ENCODE measurements at places on chromosomes 3 and 15.

GRCh38 chr3:120765830-120766493 is 23.4 kb downstream of the GTF2E1 start:
- DNase-seq: no peak

- DNase-seq: no peak
Observed at GRCh38 chr3:189641776-189642175, 10.6 kb downstream of the TP63 start.

GRCh38 chr15:80854104-80854503 is 74.9 kb downstream of the CEMIP start:
- DNase-seq: no peak

GRCh38 chr3:42179110-42179725 is 86.8 kb downstream of the CCK start:
- DNase-seq: no peak

- DNase-seq: no peak
Observed at GRCh38 chr3:146241523-146242240, 9.2 kb downstream of the PLSCR4 start.

GRCh38 chr15:74781431-74782258 is at the start of gene CSK:
CSK (plus strand) TSS chr15:74782080; CDS start chr15:74798298, 16,218 bp downstream.
- DNase-seq: peak; percentile 55

GRCh38 chr3:126406389-126407296 is 11.9 kb downstream of the CFAP100 start:
- DNase-seq: no peak

DNA sequence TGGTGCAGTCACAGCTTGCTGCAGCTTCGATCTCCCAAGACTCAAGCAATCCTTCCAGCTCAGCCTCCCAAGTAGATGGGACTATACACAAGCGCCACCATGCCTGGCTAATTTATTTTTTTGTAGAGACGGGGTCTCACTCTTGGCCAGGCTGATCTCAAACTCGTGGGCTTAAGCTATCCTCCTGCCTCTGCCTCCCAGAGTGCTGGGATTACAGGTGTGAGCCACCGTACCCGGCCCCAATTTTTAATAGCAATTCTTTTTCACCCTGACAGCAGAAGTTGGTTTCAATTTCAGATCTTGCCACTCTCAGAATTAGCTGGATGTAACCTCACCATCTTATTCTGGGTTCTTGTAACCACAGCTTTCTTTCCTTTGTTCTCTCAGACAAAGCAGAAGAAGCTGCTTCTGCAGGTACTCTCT is 64.8 kb downstream of the TRIM71 start:
- DNase-seq: no peak

GRCh38 chr3:38829404-38829803 is 13.4 kb upstream of the SCN10A start:
- DNase-seq: no peak

Measured in activated CD4-positive, alpha-beta T cell treated with anti-CD3 and anti-CD28 coated beads for 24 hours (primary cell).